ENCODE measurements at places on chromosomes 4 and X.

DNA sequence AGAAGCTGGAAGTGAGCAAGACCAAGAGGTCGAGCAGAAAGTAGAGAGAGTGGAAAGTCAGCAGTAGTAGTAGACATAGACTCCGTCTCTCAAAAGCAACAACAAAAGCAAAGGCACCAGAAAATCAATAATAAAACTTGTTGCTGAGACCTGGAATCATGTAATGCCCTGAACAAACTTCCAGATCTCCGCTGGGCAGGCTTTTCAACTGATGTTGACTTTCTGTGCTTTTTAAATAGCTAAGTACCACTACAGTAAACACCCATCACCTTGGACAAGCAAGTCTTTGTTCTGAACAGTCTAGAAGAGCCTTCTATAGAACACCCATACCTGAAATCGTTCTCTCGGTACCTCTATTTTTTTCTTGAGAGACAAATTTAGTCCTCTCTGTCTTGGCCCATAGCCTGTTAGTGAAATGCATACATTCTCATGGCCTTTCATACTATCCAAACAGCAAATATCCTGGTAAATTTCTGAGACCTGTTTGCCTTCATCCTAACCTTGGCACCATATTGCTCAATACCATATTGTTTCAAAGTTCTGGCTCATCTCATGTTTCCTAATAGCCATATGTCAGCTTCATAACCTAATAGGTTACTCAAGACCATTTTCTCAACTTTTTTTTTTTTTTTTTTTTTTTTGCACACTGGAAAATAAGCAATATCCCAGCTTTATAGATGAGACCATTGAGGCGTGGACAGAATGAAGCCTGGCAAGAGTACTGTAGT is 200.6 kb upstream of the RBPJ start:
- no peak for DNase-seq

- DNase-seq = no peak
Measured at GRCh38 chr4:146033149-146033548, 94.5 kb upstream of the ZNF827 start.

DNA sequence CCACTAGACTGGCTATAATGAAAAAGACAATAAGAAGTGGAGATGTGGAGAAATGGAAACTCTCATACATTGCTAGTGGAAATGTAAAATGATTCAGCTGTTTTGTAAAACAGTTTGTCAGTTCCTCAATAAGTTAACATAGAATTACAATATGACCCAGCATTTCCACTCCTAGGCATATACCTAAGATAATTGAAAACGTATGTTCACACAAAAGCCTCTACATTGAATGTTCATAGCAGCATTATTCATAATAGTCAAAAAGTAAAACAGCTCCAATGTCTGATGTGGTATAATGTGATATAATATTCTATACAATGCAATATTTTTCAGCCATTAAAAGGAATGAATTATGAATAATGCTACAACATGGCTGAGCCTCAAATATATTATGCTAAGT is 10.2 kb downstream of the EDA start:
- DNase-seq = no peak

DNA sequence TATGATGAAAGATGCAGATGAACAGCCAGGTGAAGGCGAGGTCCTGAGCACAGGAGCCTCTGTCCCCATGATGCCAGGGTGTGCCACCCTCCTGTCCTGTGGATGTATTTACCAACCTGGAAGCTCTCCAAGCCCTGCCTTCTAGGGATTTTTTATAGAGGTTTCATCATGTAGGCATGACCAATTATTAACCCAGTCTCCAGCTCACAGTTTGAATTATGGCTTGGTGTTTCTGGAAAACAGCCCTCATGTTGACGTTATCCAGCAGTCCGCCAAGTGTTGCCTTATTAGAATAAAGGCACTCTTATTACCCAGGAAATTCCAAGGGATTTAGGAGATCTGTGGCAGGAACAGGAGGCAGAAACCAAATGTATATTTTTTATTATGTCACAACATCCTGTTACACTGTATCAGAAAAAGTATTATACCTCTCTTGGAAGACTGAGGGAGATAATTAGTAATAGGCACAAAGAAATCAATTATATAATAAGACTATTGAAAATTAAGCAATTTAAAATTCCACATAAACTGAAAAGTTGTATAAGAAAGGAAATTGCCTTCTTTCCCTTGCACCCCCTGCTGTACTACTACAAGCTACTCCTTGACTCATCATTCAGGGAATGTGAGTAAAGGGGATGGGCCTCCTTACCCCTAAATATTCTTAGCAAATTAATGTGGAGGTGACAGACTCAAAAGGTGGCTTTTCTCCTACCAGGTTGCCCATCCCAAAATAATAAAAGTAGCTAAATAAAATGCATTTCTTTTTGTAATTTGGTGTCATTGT is 129.6 kb downstream of the ZNF330 start:
- DNase-seq = no peak

DNA sequence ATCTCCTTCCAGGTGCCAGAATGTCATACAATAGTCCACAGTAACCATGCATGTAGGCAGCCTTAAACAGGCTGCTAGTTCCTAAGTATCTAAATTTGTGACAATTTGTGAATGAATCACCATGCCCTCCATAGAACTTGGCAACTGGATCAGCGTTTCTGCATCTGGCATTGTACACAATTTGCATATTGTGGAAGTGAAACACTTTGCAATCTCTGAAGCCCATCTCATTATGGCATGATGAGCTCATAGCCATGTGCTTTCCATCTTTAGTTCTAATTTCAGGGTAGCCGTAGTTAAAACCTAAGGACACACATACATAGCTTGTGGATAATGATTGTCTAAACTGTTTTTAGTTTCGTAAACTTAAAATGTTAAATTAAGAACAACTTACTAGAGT is 573.6 kb downstream of the PPP4R3C start:
- no peak for DNase-seq

All from lower lobe of right lung (tissue), 2 donors.